Stimulated activated CD8-positive, alpha-beta memory T cell treated with anti-CD3 and anti-CD28 coated beads, Interleukin-2, amount 100 ng/mL, for 1 hour (primary cell): ENCODE measurements at places on chromosomes 11 and 22.

DNA sequence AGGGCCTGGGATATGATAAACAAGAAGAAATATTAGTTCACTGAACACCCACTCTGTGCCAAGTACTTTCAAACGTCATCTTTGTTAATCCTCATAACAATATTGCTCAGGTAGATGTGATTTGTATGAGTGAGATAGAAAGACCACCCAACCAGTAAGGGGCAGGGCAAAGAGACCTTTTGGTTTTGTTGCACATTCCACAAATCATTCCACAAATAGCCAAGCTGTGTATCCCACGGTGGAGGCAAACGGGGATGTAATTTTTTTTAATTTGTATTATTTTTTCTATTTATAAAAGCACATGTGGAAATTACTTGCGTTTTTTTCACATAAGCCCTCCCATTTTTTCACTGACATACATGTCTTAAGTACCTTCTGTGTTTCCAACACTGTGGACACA, 29.0 kb downstream of the LAYN start:
- DNase-seq, result no peak

DNA sequence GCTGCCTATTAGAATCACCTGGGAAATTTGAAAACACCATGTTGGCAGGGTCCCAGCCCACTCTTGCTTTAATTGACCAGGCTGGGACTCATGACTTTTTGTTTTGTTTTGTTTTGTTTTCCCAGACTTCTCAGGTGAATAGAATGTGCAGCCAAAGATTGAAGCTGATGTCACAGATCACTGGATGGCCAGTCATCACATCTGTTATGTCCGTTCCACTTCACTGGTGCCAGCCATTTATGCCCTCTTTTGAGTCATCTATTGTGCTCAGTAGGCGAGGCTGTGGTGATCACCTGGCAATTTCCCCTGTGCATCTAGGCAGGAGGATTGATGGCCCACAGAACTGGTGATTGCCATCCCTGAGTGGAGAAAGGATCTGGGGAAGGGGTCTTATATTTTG, 297.3 kb downstream of the INSC start:
- DNase-seq, result no peak

- no peak for DNase-seq
Measured at GRCh38 chr22:32127904-32128303, 31.2 kb downstream of the C22orf42 start.

GRCh38 chr11:75386942-75387630, 12.2 kb upstream of the RPS3 start:
- DNase-seq, result no peak

- no peak for DNase-seq
Measured at GRCh38 chr11:79813551-79813950, 372.7 kb upstream of the TENM4 start.

GRCh38 chr11:3089236-3090061, 32.2 kb upstream of the CARS1 start:
- no peak for DNase-seq

GRCh38 chr11:68854273-68854958, 12.7 kb upstream of the CPT1A start:
- no peak for DNase-seq

- DNase-seq, result no peak
Measured at GRCh38 chr11:61082062-61082870, 20.0 kb upstream of the CD5 start.

- no peak for DNase-seq
Measured at GRCh38 chr11:129894278-129895125, 876 bp downstream of the NFRKB start.

DNA sequence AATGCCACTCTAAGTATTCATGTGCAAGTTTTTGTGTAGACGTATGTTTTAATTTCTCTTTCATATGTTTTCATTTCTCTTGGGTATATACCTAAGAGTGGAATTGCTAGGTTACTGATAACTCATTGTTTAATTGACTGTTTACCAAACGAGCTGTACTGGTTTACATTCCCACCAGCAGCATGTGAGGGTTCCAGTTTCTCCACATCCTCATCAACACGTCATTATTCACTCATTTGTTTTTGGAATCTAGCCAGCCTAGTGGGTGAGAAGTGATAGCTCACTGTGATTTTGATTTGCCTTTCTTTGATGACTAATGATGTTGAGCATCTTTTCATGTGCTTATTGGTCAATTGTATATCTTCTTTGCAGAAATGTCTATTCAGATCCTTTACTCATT, 4.0 kb downstream of the ANKRD13D start:
- DNase-seq, result no peak

DNA sequence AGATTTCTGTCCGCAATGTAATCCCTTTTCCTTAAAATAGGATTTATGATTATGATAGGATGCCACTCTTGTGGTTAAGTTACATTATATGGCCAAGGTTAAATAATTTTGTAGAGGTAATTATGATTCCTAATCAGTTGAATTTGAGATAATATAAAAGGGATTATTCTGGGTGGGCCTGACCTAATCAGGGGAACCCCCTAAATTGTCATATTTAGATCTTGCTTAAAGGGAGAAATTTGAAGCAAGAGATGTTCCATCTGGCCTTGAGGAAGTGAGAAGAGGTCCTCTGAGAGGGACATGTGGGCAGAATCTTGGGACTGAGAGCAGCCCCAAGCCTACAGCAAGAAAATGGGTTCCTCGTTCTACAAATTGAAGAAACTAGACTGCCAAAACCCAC, 1550.1 kb upstream of the TENM4 start:
- DNase-seq, result no peak

GRCh38 chr11:34773211-34773610, 143.0 kb downstream of the APIP start:
- no peak for DNase-seq

DNA sequence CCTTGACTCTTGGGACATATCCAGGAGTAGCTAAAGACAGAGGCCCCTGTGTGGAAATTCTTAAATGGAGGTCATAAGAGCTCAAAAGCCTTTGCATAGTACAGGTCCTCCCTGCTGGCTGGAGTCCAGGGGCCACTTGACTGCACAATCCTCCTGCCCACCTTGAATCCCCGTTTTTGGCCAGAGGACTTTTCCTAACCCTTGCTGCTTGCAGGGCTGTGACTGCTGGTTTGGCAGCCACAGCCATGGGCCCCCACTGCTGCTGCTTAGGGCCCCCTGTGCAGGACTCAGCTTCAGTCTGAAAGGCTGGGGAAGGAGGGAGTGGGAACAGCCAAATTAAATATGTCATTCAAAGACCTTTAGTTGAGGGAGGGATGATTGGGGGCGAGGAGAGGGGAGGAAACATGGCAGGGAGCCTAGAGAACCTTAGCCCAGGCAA, 33.4 kb downstream of the ARHGAP1 start:
- no peak for DNase-seq

DNA sequence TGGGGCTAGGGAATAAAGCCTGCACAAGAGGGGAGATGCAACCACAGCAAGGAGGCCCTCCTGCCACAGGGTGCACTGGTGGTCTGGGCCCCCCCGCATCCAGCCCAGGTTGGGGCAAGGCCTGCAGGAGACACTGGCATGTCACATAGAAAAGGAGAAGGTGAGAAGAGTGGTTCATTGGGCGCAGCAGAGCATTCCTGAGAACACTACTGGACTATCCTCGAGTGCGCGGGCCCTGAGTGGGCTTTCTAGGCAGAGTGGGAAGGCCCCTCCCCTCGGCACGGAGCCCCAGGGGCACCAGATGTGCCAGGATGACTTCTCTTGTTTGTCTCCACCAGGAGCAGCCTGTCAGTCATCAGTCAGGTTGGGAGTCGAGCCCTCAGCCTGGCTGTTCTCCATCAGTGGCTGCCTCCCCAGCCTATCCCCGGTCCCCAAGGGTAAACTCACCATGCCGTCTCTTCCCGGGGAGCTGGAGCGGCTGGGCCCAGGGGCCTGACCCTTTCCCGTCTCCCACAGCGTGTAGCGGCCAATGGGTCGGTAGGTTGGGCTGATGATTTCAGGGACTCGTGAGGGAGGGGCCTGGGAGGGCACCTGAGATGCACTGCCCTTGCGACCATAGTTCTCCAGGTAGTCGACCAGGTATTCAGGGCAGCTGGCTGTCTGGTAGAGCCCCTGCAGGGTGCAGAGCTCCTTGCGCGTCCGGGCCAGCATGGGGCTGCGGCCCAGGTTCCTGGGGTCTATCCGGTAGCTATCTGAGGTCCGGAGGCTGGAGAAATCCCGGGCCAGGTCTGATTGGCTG, 9.0 kb downstream of the USP2 start:
- DNase-seq, result no peak

DNA sequence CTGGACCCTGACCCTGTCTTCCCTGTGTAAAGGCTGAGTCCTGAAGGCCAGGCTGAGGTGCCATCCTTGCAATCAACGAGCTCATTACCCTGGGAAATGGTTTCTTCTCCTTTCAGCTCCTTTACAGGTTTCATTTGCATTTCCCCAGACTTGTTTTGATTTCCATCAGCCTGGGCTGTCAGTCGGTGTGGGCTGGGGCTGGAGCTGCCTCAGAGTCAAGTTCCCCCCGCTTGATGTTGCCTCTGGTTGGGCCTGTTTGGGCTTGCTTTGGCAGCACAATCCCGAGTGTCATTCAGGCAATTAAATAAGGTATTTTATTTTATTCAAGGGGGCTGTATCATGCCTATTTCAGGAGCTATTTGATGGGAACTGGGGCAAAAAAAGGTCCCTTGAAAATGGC, 424.9 kb downstream of the INSC start:
- DNase-seq, result no peak

DNA sequence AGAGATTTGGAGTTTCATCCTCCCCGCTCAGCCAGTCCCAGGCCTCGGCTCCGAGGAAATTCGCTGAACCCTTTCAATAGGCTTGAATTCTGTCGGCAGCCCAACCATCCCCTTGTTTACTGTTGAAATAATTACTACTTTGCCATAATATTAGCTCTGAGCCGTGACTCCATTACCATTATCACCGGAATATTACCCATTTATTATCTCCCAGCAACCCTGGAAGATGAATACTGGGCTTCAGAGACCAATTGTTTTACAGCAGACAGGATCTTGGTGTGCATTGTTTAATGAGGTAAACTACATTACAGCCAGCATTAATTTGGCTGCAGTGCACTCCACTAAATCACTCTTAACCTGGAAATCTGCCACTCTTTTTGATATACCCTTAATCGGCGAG, 867.4 kb downstream of the NTM start:
- no peak for DNase-seq

GRCh38 chr22:48752451-48753380, 1075.0 kb downstream of the BRD1 start:
- no peak for DNase-seq

GRCh38 chr22:21926728-21927127, 25.9 kb downstream of the PPM1F start:
- DNase-seq, result no peak

- DNase-seq, result no peak
Measured at GRCh38 chr11:106990331-106990730, 27.9 kb downstream of the GUCY1A2 start.

DNA sequence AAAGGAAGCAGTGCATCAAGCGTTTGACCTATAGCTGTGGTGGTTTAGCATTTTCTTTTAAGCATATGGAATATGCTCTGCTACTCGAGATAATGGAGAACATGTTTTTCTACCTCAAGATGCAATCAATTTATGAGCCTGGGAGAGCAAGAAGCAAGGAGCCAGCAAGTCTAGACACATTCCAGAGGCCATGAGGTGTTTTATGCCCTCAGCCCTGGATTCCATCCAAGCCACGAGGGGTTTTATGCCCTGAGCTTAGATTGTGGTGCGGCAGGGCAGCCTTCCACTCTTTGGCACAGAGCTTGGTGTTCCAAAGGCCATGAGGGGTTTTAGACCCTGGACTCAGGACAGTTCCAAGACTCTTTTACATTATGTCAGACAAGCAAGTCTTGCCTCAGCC, 11.7 kb upstream of the DNAJB13 start:
- DNase-seq, result no peak

GRCh38 chr11:19953336-19953735, 206.9 kb downstream of the DBX1 start:
- DNase-seq, result no peak

GRCh38 chr11:33449798-33450197, 192.6 kb downstream of the HIPK3 start:
- no peak for DNase-seq

DNA sequence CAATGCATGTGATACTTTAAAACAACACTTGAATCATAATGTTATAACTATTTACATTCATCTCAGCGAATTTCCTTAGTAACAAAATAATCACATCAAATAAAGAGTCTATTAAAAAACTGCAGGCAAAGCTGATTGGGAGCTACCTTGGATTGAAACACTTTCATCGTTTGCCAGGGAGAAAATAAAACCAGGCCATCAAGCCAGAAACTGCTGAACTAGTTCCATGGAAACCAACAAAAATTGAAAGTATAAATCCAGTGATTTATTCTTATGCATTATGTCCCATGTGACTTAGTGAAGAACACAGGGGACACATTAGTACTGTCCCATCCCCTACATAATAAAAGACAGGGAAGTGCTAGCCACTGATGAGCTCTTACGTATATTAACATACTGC, 21.7 kb downstream of the SLC35F2 start:
- DNase-seq, result no peak

- DNase-seq, result no peak
Measured at GRCh38 chr11:12762696-12763324, 88.6 kb downstream of the TEAD1 start.

- DNase-seq, result no peak
Measured at GRCh38 chr22:40485813-40486667, 115.6 kb downstream of the SGSM3 start.

DNA sequence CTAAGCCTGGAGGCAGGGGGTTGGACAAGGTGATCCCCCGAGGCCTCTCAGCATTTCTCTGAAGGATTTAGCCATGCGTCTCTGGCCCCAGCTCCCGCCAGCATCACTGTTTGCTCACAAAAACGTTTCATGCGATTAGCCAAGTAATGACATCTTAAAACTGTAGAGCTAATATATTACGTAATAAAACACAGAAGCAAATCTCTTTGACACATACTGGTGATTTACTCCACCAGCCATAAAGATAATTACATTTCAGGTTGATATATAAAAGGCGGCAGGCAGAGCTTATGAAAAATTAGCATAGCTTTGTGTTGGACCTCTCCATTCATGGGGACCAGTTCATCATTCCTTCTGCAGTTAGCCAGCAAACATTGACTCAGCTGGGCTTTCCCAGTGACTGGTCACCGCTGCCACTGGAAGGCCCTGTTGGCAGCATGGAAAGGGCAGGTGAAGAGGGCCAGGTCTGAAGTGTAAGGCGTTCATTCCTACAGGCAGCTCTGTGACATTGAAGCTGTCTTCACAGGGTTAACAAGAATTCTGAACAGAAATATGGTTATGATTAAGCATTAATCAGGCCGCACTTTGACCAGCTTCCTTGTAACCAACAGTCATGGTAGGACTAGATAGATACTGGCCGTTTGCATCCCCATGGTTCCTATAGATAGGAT, 150.3 kb downstream of the NECTIN1 start:
- DNase-seq, result no peak

- DNase-seq, result no peak
Measured at GRCh38 chr11:70537576-70538571, 139.5 kb downstream of the CTTN start.

- DNase-seq, result no peak
Measured at GRCh38 chr22:21104126-21104691, 58.5 kb downstream of the LRRC74B start.
